Stimulated activated CD8-positive, alpha-beta memory T cell treated with anti-CD3 and anti-CD28 coated beads, Interleukin-4, amount 100 ng/mL, for 1 hour (primary cell): ENCODE measurements at places on chromosomes 3 and 15.

- no peak for DNase-seq
Measured at GRCh38 chr3:45994419-45995235, 997 bp downstream of the FYCO1 start.

- no peak for DNase-seq
Measured at GRCh38 chr3:194381460-194381875, 11.9 kb upstream of the LRRC15 start.

DNA sequence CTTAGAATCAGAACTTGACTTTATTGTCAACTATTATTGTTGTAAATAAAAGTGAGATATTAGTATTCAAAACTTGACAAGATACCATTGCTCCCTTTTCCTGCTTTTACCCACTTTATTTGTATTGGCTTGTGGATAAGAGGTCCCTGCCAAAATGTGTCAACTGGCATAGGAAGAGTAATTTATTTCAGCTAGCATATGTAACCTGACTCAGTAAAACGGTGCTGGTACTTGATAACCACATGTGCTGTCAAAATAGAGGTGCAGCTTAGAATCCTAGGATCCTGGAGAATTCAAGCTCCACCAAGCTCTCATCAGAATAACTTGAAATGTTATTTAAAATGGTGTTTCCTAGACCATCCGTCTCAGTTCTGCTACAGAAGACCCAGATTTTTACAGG is 90.2 kb upstream of the TGFBR2 start:
- DNase-seq = no peak

GRCh38 chr15:39204031-39204430 is 376.8 kb upstream of the THBS1 start:
- no peak for DNase-seq

DNA sequence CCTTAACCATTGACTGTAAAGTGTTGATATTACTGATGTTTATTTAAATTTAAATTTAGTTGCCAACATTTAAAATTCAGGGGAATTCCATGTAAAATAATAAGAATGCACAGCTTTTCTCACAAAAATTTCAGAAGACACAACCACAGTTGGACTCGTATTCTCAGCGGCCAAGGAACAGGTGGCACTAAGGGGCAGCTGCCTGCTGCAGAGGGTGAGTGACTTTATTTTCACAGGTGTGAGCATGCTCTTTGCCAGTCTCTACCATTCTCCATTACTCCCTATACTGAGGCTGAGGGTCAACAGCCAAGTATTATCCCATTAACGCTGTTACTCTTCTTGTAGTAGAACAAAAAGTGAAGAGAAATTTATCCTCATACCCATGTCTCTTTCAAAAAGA is 92.1 kb upstream of the GADL1 start:
- DNase-seq = no peak

GRCh38 chr3:27590437-27591298 is 106.5 kb upstream of the SLC4A7 start:
- DNase-seq = no peak

DNA sequence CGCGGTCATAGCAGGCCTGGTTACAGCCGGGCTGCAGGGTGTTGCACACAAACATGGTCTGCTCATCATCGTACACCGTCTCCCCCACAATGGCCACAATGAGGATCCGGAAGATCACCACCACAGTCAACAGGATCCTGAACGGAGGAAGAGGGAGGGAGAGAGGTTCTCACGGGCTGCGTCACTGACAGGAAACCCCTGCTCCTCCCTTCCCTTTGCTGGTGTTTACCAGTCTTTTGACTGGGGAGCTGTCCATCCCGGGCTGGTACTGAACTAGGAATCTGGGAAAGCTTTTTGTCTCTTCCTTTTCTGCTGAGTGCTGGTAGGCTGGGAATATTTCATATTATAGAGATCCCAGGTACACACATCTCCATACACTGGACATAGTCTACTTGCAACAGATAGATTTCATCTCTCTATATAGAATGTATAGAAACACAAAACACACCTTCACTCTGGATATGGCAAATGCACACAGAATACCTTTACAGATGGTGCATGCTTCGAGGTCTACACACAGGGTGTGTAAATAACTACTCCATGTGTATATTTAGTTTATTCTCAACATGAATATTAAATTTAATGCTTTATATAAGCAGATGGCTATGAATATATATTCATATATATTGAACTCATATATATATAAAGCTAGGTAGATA is 1.4 kb downstream of the GJD2 start:
- DNase-seq = no peak

DNA sequence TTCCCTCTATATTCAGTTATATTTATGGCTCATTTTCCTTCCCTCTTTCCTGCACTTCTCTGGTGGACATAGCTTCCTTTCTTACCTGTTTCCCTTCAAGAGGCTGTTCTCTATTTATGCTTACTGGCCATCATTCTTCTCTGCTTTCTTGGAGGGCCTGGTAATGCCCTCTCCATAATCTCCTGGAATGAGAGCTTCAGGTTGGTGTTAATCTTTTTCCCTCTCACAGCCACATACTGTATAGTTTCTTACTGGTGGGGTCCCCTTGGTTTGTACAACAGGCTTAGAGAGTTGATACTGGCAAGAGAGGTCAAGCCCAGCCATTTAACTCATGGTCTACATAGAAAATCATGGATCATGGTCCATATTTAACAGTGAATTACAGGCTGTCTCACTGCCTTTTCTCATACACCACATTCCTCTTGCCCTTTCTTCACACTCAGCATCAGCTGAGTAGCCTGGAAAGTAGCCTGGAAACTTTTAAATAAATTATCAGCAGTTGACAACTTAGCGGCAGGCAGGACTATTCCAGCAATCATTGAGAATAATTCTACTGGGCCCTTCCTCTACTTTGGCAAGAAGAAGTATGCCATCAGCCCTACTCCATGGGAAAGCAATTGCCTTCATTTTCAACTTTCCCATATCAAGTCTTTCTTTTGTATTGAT is 38.0 kb upstream of the DPH6 start:
- DNase-seq = no peak

GRCh38 chr3:181279239-181279565 is 289.7 kb upstream of the DNAJC19 start:
- DNase-seq = no peak

- DNase-seq = no peak
Measured at GRCh38 chr15:88403351-88403791, 63.8 kb downstream of the MRPL46 start.

DNA sequence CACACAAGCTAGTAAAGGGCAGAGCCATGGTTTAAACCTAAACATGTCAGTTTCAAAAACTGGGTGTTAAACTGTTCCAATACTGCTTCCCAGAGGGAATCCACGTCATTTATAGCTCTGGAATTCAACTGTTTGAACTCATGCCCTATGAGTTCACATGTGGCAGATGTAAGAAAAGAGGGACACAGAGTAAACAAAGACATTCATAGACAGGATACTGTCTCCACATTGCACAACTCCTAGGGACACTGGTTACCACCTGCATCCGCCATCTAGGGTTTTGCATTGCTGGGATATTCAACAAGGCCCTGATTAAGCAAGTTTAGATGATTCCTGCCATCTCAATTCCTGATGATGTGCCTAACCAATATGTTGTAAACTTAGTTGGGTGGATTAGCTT is 134.1 kb upstream of the COL8A1 start:
- DNase-seq = no peak

DNA sequence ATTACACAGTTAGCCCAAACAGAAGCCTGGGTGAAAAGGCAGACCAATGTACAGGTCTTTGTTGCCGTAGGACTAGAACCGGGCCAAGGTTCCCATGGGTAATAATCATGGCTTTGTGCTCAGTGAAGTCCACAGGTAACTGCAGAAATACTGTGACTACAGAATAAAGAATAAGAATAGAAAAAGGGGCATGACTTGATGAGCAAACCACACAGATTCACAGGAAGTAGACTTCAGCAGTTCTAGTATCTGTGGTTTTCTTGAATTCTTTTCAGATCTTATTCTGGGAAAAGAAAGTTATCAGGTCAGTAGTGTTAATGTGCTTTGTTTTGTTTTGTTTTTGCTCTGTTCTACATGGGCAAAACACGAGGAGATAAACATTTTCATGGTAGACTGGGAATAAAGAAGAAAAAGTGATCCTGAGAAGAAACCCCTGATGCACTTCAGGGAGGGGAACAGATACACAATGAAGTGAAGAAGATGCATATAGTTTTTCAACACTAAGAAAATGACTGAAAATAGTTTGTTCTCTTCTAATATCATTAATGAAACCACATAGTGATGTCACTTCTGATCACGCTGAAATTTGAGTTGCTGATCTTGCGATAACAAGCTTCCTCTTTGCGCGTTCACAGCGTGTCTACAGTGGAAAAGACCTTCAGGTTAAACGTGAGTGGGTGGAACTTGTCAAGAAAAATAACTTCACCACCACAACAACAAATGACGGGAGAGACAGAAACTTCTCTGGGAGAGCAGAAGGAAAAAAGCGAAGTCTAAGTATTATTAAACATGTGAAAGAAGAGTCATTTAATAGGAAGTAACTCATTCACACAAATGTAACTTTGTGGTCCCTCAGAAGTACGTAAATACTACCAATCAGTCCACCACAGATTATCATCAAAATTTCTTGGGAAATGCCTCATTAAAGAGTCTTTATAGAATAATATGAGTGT is 315.8 kb upstream of the SATB1 start:
- peak; percentile 38 for DNase-seq

DNA sequence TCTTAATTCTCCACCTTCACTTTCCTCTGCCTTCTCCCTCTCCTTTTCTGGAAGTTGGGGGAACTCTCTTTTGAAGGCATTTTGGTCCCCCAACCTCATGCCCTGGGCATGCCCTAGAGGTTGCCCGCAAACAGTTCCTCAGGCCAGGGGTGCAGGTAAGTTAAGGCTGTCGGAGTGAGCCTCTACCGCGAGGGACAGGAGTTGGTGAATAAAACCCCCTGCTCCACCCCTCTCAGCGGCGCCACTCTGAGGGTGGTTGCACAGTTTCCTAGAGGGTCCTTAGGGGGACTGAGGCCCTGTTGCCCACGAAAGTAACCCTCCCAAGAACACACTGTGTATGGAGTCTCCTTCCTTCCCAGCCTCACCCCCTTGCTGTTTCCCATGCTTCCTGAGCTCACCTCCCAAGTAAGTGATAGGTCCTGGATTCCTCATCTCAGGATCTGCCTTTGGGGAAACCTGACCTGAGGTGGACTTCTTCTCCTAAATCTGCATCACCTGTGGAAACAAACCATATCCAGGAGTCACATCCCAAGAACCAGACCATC is 23.1 kb upstream of the THSD4 start:
- no peak for DNase-seq

DNA sequence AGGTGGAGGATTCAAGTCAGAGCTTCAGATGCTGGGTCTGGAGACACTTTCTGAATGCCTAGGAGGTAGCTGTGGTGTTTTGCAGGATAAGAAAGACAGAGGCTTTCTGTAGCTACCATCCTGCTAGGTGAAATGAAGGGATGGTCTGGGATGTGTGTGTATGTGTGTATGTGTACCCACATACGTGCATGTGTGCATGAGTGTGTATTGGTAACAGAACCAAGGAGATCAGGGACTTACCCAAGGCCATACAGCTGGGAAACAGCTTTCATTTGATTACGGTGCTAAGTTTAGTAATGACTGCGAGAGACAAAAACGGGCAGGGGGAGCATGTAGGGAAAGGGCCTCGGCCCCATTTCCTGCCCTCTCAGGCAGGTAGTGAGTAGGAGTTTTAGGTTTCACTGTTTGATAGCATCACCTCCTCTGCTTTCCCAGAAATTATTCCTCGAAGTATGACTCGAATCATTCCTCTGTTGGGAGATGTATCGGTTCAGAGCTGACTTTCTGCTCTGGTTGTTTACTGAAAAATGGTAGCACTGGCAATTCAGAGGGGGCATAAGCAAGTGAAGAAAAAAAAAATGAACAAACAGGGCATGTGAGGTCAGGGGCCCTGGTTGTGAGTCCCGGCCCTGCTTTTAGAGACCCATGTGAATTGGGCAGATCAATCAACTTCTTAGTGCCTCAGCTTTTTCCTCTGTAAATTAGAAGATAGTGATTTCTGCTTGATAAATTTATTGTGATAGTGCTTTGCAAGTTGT is 130.7 kb downstream of the LPP start:
- no peak for DNase-seq

DNA sequence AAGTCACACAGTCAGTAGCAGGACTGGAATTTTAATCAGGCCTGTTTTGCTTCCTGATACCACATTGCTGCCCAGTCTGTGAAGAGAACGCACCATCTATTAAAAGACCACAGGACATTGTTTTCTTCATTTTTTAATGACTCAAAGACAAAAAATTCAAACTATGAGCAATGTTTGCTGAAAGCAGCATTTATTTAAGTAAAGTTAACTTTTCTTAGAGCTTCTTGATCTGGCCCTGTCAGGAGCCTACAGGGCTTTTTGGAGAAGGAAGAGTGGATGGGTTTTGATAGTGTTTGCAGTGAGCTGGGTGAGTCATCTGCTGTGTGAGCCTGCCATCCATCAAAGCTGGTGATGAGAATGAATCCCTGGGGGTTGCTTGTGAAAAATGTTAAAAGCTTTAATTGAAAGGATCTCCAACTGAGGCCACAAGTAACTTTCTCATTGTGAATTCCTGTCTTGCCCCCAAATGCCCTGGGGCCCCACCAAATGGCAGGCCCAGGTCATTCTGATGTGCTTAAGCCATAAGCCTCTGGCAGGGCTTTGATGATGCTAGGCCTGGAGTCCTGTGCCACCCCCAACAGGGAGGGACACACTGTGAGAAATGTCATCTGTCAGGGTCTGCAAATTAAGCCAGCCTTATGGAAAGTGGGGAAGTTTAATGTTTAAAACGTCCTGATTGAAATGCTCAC is 136.2 kb upstream of the PFN2 start:
- DNase-seq = no peak

GRCh38 chr3:149579838-149580542 is 77.8 kb downstream of the WWTR1 start:
- no peak for DNase-seq

GRCh38 chr3:171775943-171776342 is 34.3 kb downstream of the PLD1 start:
- DNase-seq = no peak

GRCh38 chr15:89566181-89566580 is 9.1 kb upstream of the TICRR start:
- no peak for DNase-seq

- DNase-seq = no peak
Measured at GRCh38 chr3:191555037-191555436, 94.1 kb downstream of the PYDC2 start.

DNA sequence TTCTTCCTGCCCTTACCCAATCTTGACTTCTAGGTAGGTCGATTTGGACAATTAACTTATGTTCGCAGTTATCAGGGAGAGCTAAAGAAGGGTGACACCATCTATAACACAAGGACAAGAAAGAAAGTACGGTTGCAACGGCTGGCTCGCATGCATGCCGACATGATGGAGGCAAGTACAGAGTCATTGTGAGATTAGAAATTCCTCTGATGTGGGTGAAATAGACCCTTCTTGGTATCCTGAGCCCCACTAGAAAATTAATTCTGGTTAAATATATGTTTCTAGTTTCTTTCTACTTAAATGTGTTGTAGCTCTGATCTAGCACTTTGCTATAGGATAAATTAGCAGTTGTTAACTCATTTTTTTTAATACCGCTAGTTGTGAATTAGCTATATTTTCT is 13.6 kb downstream of the LXN start:
- no peak for DNase-seq
